ENCODE measurements at places on chromosomes 5 and 9.

DNA sequence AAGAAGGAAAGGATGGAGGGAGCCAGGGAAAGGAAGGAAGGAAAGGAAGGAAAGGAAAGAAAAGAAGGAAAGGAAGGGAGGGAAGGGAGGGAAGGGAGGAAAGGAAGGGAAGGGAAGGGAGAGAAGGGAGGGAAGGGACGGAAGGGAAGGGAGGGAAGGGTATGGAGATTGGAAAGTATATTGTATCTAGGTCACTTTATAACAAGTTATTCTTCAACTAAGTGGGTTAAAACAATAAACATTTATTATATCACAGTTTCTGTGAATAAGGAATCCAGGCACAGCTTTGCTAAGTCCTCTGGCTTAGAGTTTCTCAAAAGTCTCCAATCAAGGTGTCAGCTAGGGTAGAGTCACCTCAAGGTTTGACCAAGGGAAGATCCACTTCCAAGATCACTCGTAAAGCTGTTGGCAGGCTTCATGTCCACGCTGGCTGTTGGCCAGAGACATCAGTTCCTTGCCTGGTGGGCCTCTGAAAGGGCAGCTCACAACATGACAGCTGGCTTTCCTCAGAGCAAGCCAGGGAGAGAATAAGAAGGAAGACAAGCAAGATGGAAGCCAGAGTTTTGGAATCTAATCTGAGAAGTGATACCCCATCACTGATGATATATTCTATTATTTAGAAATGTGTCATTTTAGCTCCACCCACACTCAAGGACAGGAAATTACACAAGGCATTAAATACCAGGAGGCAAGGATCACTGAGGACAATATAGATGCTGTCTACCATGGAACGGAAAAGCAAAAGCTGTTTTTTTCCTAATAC, 105.1 kb downstream of the DEPDC1B start:
- DNase-seq, result no peak

GRCh38 chr5:61449804-61450492, 117.9 kb downstream of the ZSWIM6 start:
- peak; percentile 8 for DNase-seq

DNA sequence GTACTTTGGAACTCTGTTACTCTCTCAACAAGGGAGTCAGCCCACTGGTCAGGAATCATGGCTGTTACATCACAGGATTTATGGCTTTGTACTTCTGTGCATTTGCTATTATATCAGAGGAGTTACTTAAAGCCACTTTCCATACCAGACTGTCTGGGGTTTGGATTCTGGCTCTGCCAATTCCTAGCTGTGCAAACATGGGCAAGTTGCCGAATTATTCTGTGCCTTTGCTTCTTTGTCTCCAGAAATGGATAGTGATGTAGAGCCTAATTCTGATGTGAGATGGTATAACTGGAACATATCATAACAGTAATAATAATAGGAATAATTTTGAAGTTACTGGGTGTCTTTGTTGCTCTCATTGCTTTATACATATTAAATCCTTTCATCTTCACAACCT, 1047.3 kb upstream of the SEMA6A start:
- no peak for DNase-seq

- DNase-seq, result no peak
Observed at GRCh38 chr5:179839328-179840256, 18.9 kb downstream of the SQSTM1 start.

- DNase-seq, result no peak
Observed at GRCh38 chr9:16833296-16833835, 37.1 kb downstream of the BNC2 start.

GRCh38 chr5:52283221-52283620, 504.5 kb upstream of the ITGA1 start:
- DNase-seq, result no peak

GRCh38 chr5:83025690-83026478, 51.3 kb downstream of the TMEM167A start:
- no peak for DNase-seq

GRCh38 chr5:56059854-56060253, 65.1 kb upstream of the IL6ST start:
- DNase-seq, result no peak

DNA sequence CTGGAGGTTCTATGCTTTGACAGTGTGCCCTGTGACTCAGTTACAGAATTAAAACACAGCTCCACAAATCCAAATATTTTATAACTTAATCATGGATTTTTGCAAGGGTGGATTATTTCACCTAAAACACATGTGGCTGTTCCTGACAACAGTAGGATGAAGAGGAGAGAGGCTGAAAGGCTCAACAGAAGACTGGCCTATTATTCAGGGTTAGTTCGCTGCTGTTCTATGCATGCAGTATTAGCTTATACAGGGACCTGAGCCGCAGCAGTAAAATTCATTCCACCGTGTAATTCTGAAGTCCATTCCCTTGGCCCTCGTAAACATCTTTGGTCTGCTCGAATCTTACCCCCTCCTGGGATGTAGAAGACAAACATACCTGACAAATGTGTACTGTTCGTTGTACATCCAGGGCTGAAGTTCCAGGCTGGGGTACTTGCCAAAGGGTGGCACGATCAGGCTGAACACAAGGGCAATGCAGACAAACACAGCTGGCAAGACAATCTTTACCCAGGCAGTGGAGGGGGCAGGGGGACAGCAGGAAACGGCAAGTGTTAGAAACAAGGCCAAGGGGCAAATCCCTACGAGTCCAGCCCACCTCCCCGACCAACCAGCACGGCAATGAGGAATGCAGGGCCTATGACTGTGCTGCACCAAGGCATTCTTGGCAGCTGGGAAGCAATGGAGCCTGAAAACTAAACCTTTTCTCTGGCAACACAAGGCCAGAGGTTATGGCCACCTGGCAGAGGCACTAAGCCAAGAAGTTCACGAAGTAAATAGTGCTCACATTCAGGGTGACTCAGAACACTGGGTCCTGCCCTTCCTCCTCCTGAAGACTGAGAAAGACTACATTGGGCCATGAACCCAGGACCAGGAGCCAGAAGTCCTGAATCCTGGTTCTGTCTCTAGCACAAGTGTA, 46.8 kb downstream of the NIPSNAP3B start:
- no peak for DNase-seq

DNA sequence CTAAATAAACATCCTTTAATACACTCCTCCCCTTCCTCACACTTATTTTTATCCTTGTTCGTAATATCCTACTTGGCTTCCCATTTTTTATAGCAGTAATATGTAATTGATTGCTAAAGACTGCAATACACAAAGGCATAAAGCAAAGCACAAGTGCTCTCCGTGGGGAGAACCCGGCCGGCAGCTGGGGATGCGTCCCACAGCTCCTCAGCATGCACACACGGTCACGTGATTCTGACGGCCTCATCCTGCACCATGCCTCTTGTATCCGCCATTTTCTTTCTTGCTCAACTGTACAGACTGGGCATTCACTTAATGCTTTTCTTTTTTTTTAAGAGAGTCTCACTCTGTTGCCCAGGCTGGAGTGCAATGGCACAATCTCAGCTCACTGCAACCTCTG, 2.8 kb downstream of the BRD3OS start:
- no peak for DNase-seq

GRCh38 chr9:91059713-91060112, 258.1 kb downstream of the SYK start:
- DNase-seq, result no peak

- peak; percentile 61 for DNase-seq
Observed at GRCh38 chr5:42756606-42757601, at the start of gene CCDC152. Gene CCDC152, plus strand, starts transcription at chr5:42756818. Its CDS starts 2,304 bp downstream, at chr5:42759122.

GRCh38 chr9:126704157-126704891, 90.6 kb downstream of the LMX1B start:
- DNase-seq, result peak; percentile 38

DNA sequence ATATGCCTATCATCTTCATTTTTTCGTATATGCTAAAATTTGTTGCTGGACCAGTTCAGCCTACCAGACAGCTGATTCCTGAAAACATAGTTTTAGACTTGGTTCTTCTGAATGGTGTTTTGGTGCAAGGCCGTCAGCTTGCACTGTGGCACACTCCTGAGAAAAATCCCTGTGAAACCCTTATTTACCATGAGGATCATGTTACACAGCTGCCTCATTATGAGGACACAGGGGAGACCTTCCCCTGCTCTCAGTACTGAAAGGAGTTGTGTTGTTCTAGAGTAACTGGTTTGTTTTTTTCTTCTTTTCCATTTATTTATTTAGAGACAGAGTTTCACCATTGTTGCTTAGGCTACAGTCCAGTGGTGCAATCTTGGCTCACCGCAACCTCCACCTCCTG, 37.6 kb downstream of the MAST4 start:
- DNase-seq, result no peak

DNA sequence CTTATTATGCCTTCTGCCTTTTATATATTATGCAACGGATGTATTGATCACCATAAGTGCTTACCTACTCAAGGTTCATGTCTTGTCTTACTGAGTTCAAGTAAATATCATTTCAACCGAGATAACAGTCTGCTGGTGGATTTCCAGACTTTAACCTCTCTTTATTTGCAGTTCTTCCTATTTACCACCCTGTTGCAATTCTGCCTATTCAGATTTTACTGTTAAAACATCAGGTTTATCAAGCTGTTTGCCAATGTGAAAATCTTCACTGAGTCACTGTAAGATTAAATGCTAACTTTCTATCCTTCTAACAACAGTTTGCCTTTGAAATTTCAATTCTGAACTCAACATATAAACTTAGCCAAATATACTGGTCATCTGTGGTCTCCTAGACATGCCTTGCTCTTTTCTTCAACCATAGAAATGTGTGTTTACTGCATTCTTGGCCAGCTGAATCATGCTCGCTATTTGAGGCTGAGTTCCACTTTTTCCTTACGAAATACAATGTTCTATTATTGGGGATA, 471.7 kb upstream of the RORB start:
- no peak for DNase-seq

GRCh38 chr5:150410524-150411244, 2.0 kb downstream of the CD74 start:
- peak; percentile 89 for DNase-seq

Measured in suppressor macrophage (primary cell).